ENCODE measurements at places on chromosomes 6 and 20.
A peak's percentile ranks its signal among the peaks of the same experiment; 100 is the strongest.

DNA sequence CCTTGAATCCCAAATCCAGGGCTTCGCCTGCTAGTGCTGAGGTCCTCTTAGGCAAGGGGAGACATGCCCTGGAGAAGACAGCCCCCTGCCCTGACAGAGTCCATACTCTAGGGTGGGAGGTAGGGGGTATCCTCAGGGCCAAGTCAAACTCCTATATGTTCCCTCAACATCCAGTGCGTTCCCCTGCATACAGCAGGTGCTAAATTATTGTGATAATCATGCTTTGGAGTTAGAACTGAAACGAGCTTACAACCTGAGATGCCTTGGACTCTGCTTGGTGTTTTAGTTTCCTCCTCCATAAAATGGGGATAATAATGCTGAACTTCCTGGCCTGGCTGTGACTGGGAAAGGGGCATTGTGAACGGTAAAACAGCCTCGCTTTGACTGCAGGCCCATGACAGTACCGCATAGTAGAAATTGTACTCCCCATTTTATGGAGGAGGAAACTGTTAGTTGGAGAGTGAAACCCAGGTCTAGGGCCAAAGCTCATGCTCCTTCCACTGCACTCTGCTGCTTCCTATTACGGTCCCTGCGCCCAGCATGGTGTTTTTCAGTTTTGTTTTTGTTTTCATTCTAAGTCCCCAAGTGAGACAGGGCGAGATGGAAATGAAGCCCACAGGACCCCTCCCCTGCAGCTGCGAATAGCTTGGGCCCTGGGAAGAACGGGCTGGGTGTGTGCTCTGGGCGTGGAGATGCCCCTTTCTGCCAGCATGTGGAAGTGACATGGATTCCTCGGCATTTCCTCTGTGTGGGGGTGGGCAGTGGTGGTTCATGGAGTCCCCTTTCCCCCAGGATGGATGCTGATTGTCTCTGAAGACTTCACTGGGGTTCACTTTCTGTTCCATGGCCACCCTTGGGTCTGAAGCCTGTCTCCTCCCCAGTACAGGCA lies 162.5 kb downstream of the VEGFA start:
- no peak for DNase-seq

GRCh38 chr6:4584801-4585200 lies 191.4 kb upstream of the CDYL start:
- no peak for DNase-seq

GRCh38 chr20:38165089-38165965 lies at the start of gene TGM2:
Gene TGM2 (minus strand): TSS chr20:38165270. CDS start chr20:38165198, 72 bp downstream.
- no peak for DNase-seq

GRCh38 chr6:157323255-157323965 lies at the start of gene TMEM242:
Gene TMEM242 (minus strand): TSS chr6:157323519. CDS start chr6:157323499, 20 bp downstream.
- DNase-seq, result no peak

GRCh38 chr6:72350296-72350881 lies 271.5 kb upstream of the KCNQ5 start:
- no peak for DNase-seq

GRCh38 chr6:62217866-62218265 lies 68.2 kb downstream of the KHDRBS2 start:
- no peak for DNase-seq

DNA sequence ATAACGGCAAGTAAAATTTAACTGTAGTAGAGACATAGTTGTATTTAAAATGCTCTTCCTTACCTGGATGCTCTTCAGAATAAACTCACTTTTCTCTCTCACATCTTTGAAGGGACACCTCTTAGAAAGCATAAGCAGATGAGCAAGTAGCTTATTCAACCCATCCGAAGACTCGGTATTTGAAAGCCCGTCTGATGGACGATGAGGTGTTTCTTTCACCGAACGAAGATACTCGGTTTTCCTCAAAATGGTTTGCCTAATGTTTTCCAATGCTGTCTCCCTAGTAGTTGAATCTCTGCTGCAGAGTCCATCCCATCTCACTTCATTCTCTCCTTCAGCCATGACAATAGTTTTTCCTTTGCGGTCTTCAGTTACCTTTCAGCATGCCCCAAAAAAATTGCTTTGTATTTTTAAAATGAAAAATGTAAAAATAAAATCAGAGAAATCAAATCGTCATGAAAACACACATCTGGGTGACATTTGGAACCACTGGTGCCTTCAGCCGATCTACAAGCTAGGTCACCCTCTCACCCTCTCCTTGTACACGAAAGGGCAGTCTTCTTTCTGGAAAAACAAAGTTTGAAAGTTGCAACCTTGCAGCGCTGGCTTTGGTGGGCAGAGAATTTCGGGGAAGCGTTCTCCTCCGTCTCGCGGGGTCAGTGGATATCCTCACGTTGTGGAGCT lies 772 bp downstream of the SESN1 start:
- DNase-seq, result peak; percentile 16

GRCh38 chr6:28480253-28480932 lies 35.2 kb downstream of the GPX6 start:
- no peak for DNase-seq

DNA sequence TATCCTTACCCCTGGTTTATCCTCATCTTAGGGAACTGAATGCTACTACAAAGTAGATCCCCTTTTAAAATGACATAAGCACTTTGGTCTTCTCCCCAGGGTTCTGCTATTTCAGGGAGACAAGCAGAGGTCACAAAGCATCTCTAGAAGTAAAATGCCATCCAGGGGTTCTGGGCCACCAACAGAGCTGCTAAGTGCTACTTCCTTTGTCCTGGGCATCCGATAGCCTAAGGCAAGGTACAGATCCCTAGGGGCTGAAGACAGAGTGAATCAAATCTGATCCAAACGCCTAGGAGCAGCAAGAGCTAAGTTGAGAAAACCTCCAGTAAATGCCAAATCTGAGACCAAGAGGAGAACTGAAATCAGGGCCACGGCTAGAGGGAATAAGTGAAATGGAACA lies 161.2 kb downstream of the PTPRT start:
- DNase-seq, result no peak

DNA sequence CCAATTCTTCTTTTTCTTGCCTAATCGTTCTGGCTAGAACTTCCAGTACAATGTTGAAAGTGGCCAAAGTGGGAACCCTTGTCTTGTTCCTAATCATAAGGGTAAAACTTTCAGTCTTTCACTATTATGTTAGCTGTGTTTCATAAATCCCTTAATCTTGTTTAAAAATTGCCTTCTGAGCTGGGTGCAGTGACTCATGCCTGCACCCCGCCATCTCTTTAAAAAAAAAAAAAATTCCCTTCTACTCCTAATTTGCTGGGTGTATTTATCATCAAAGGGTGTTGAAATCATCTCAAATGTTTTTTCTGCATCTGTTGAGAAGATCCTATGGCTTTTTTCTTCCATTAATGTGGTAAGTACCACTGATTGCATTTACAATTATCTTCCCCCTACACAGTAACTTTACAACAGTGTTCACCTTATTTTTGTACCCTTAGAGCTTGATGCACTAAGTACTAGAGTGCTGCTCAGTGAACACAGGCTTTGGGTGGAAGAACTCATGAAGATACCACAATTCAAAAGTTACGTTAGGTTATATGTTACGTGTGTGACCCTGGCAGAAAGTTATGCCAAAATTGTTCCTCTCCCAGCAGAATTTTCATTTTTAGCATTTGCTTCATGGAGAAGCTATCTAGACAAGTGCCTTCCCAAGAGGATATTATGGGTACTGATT lies 9.7 kb downstream of the SNRPB start:
- DNase-seq, result no peak

DNA sequence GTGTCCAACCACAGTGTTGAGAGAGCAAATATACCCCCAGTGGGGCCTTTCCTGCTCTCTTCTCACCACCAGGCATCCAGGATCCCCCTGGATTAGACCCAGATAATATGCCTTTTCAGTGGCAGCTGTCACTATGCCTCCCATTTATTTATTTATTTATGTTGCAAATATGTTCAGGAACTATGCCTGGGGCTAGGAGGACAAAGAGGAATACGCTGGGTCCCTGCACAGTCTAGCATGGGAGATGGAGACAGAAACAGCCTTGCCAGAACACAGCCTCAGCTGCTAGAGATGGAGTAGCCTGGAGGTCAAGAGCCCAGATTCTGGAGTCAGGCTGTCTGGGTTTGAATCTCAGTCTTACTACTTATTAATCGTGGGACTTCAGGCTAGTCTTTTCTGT lies 74.6 kb upstream of the LRFN2 start:
- no peak for DNase-seq

GRCh38 chr6:36386495-36387439 lies 702 bp downstream of the ETV7 start:
- peak; percentile 25 for DNase-seq

DNA sequence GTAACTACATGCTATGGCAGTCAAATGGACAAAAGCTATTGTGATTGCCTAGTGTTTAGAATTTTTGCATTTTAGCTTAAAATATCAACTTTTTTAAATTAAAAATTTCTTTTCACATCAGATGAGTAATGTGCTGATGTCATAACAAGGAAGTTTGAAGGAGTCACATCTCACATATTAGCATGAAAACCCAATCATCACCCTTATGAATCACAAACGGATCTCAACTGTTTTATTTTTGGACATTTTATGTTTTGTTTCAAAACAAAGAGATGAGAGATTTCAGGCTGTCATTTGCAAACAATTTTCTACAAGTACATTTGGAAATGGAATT lies 53.6 kb upstream of the TRERF1 start:
- no peak for DNase-seq

DNA sequence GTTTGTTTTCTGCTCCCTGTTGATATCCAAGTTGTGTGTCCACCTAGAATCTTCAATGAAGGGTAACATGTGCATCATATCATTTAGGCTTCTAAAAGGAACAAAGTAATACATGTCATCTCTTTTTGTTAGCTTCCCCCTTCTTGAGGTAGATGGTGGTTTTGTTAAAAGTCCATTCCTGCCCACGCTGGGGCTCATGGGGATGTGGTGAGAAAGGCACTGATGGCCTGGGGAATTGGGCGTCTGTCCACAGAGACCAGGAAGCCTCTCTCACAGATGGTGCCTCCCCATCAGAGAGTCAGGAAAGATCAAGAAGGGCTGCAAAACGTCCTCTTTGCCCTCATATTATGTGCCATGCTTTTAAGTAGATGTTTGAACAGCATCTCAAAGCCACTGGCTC lies 32.5 kb downstream of the GNAS start:
- no peak for DNase-seq

DNA sequence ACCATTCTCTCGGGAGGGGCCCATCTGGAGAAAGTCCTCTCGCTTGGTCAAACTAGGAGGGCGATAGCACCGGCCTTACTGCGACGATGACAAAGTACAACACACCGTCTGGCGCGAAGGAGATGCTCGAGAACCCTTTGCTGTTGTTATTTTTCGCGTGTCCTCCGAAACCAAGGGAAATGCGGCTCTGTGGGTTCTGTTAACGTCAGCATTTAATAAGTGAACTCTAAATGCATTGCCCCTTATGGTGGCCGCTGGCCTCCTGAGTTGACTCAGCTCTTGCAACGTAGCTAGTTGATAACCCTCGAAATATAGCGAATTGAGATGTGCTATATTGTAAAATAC lies 577 bp upstream of the SCAND1 start:
- DNase-seq, result no peak

DNA sequence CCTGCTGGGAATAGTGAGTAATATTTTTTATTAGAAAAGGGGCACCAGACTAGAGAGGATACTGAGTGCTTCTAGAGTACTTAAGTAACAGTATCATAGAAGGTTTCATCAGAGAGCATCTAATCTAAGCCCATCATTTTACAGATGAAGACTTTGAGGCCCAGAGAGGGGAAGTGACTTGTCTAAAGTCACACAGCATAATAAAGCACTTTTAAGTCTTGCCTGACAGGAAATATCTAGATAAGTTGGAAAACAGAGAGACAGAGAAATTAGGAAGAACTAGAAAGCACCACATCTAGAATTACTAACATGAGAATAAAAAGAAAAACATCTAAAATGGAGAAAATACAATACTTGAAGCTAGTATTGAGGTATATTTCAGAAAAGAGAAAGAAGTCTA lies 6.0 kb downstream of the HLA-DMA start:
- no peak for DNase-seq

DNA sequence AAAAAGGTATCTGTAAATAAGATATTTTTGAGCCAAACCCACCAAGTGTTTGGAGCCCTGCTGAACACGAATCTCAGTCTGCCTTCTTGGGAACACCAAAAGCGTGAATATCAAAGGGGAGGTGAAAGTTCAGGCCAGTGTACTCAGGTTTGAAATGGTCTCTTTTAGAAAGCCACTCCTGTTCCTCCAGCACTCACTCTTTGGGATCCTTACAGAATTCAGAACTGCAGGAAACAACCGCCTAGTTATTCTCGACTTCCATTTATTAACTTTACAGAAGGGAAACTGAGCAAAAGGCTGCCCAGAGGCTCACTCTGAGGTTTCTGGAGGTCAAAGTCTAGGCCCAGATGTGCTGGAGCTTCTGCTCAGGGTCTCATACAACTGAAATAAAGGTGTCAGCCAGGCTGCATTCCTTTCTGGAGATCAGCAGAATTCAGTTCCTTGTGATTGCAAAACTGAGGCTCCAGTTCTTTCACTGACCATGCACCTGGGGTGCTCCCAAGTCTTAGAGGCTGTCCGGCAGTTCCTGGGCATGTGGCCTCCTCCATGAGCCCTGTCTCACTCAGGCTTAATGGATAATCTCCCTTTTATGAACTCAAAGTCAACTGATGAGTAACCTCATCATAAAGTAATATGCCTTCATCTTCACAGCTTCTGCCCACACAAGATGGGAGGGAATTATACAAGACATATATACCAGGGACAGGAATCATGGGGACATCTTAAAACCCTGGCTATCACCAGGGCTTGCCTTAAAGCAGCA lies 65.5 kb upstream of the TNFAIP3 start:
- no peak for DNase-seq

DNA sequence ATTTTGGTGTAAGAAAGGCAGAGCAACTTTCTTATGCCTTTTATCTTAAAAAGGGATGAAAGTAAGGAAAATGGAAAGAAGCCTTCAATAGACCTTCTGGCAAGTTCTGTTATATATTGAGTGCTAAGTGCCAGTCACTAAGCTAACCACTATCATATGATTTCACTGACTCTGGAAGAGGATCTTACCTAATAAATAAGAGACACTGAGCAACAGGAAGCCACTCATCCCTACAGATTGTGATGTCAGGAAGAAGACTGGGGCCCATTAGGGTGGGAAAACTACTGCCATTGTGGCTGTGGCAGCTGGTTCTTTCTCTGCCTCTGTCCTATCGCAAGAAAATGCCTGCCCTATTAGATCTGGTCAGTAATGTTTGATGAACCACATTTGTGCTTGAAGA lies 89.6 kb downstream of the AIG1 start:
- peak; percentile 21 for DNase-seq

DNA sequence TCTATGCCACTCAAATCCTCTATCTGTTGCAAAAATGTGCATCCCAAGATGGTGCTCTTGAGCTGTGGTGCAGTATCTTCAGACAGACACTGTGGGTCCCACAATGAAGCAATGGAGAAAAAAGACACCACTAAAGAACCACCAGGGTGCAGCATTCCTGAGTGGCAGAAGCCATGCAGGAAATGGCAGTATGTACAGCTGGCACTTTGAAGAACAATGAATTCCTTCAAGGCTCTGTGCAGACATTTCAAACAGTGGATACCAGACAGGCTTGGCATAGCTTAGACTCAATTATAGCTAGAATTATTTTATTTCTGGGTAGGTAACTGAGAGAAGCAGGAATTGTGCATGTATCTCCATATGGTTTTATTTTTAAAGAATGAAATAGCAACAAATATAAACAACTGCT lies 24.0 kb upstream of the HDAC2 start:
- peak; percentile 74 for DNase-seq

- DNase-seq, result no peak
Measured at GRCh38 chr20:38109591-38110524, 55.2 kb downstream of the TGM2 start.

GRCh38 chr20:46994341-46994740 lies 99.7 kb downstream of the EYA2 start:
- no peak for DNase-seq

- no peak for DNase-seq
Measured at GRCh38 chr6:170165085-170165470, 125.8 kb downstream of the DLL1 start.

- no peak for DNase-seq
Measured at GRCh38 chr6:144413418-144413817, 128.3 kb downstream of the UTRN start.
